ENCODE measurements at places on chromosomes 12 and 14.
A peak's percentile ranks its signal among the peaks of the same experiment; 100 is the strongest.

DNA sequence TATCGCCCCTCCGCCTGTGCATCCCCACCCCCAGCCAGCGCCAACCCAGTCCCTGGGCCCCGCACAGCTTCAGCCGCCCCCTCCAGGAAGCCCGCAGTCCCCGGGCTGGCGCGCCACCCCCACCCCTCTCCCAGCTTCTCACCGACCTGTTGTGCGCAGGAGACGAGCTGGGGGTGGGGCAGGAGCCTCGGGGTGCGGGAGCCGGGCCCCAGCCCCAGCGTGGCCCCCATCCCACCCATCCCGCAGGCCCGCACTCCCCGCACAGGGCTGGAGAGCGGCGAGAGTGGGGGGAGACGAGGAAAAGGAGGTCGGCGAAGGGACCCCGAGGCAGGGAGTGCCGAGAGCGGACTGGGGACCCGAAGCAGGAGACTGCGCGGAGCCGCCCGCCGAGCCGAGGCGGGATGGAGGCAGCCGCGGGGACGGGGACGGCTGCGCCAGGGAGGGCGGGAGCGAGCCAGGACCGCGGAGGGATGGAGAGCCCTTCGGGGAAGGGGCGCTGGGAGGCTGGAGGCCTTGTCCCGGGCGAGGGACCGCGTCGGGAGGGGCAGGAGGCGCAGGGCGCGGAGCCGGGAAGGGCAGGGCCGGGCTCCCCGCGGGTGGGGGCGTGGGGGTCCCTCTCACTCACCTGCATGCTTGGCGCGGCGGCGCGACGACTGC is 498 bp downstream of the PIANP start:
- DNase-seq: peak; percentile 30

DNA sequence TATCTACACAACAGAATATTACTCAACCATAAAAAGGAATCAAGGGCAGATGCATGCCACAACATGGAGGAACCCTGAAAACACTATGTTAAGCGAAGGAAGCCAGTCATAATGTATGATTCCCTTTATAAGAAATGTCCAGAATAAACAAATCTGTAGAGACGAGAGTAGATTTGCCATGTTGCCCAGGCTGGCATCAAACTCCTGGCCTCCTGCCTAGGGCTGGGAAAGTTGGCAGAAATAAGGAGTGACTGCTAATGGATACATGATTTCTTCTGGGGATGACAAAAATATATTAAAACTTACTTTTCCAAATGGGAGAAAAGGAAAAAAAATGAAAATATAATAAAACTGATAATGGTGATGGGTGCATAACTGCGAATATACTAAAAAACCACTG is 10.9 kb downstream of the CLIP1 start:
- DNase-seq: no peak

DNA sequence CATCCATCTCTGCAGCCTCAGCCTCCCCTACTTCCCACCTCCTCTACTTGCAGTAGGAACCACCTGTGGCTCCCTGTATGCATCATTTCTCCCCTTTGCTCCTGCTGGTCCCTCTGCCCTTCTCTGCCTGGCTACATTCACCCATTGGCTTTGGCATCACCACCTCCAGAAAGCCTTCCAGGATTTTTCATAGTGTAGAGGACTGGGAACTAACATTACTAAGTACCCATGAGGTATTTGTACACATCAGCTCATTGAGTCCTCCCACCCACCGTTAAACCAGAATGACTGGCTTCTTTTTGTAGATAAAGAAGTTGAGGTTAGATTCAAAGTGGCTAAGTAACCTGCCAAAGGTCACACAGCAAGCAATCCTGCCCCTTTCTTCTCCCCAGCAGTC is 17.1 kb downstream of the SYNE3 start:
- DNase-seq: no peak

DNA sequence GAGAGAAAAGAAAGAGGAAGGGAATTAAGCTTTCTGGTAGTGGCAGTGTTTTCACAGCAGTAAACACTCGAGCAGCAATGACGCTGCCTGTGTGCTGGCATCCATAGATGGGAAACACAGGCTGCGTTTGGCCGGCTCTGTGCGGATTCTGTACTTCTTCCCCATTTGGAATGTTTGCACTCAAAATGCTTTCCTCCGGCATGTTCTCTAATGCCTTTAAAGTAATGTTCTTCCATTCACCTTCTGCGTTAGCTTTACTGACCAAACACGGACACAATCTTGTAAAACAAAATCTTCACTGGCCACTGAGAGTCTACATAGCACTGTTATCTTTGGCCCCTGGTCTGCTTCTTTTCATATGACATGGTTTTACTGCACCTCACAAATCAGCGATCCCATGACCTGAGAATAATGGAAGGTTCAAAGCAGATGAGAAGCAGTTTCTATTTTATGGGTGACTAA is 31.4 kb downstream of the DCP1B start:
- DNase-seq: no peak

- no peak for DNase-seq
Measured at GRCh38 chr12:13697973-13698372, 283.4 kb downstream of the GRIN2B start.

GRCh38 chr12:55937981-55938380 is 7.0 kb downstream of the DGKA start:
- no peak for DNase-seq
